Esophagus muscularis mucosa (tissue), 4 donors: ENCODE measurements at places on chromosomes 5 and 9. TPM values are rescaled to one million over a fixed set of nuclear protein-coding genes. Genes with fewer than 3 reads are reported as not detected.

The SCGB3A2 gene
- not detected for total RNA-seq

- DNase-seq: peak; percentile 90
Measured at GRCh38 chr9:88680505-88681160, 145.7 kb downstream of the NXNL2 start.

The SLC6A3 gene
- not detected for total RNA-seq

DNA sequence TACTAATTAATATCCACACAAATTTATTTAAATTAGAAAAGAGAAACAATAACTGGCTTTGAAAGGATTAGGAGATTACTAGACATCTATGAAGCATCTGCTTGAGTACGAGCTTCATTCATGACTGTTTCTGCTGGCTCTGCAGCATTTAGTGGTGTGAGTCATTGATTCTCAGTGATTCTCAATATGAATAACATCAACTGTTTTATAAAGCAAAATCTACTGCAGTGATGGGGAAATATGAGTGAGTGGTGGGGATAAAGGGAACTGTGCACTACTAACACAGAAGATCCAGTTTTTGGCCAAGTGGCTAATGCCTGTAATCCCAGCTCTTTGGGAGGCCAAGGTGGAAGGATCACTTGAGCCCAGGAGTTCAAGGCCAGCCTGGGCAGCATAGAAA, 8.4 kb downstream of the FNBP1 start:
- no peak for DNase-seq

DNA sequence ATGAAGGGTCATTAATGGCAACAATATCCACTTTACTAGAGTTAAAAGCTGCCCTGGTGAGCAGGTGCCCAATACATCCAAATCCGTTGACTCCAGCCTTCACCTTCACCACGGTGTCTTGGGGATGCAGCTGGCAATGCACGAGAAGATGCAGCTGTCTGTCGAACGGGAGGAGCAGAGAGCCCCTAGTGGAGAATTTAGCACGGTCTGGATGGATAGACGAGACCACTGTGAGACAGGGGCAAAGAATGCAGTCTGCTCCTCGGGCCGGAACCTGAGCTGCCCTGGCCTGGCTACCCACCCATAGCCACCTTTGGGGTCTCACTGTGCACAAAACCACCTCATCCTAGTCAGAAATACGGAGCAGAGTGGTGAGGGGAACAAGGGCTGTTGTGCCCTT, 35.1 kb downstream of the ADRA1B start:
- DNase-seq: no peak

The IRX4 gene
- not detected for total RNA-seq

The PKN3 gene
- total RNA-seq: 10.0 TPM

The PCDHB15 gene
- 4.2 TPM for total RNA-seq

DNA sequence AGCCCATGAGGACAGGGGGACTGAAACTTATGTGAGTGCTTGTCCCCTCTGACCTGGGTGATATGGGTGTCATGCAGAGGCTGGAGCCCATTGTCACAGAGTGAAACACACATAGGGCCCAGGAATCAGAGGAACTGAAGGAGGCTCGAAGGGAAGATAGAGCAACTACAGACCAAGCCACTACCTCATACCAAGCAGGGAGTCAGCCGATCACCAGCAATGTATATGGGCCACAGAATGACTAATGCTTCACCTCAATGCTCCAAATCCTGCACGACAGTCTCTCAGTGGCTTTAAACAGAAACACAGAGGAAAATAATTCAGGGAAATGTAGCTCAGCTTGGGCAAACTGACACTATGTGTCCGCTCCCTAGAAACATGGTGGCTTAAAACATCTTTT, 8.9 kb upstream of the FBXW11 start:
- no peak for DNase-seq

DNA sequence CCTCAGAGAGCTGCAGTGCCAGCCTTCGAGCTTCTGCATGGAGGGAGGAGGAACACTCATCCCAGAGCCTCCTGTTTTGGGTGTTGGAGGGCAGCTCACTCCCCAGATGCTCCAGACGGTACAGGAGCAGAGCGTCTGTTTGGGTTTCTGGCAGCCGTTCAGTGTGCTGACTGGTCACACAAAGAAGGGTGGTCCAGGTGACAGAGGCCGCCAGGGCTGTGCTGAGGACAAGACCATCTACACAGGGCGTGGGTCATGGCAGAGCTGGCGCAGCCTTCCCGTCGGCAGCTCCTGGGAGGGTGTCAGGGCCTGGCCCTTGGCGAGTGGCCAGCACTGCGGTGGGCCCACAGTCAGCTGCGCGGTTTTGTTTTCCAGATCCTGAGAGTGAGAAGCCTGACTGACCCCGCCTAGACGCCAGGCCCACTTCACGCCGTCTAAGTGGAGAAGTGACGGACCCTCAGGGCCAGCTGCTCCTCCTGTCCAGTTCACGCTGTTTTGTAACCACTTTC, 131.4 kb upstream of the FAM120A start:
- DNase-seq: no peak

GRCh38 chr5:57166276-57166675, 7.6 kb upstream of the GPBP1 start:
- DNase-seq: no peak

GRCh38 chr5:74648835-74649293, 8.3 kb upstream of the ENC1 start:
- no peak for DNase-seq

DNA sequence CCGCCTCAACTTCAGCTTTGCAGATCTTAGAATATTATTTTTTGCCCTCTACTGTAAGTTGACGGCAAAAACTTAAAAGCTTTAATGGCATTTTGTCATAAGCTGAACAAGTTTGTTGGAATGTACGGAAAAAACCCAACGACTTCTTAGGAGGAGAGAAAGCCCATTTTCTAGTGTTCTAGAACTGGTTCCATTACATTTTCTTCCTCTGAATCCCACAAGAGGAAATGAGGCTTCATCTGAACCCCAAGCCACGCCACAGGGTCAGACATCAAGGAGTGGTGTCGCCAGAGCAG, 113.7 kb downstream of the LHFPL2 start:
- DNase-seq: no peak

DNA sequence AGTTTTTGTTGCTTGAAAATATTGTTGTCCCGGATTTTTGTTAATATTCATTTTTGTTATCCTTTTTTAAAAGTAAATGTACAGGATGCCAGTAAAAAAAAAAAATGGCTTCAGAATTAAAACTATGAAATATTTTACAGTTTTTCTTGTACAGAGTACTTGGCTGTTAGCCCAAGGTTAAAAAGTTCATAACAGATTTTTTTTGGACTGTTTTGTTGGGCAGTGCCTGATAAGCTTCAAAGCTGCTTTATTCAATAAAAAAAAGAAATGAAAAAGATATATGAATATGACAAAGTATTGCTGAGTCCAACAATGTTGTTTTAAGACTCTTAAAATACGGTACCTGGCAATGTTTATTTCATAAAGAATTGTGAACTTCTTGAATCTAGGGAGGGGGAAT, 82.9 kb downstream of the PIK3R1 start:
- no peak for DNase-seq

- no peak for DNase-seq
Measured at GRCh38 chr5:19497229-19497815, 490.7 kb downstream of the CDH18 start.

GRCh38 chr5:59126708-59127573, 544.1 kb downstream of the RAB3C start:
- no peak for DNase-seq

The GDNF gene
- 2.0 TPM for total RNA-seq

DNA sequence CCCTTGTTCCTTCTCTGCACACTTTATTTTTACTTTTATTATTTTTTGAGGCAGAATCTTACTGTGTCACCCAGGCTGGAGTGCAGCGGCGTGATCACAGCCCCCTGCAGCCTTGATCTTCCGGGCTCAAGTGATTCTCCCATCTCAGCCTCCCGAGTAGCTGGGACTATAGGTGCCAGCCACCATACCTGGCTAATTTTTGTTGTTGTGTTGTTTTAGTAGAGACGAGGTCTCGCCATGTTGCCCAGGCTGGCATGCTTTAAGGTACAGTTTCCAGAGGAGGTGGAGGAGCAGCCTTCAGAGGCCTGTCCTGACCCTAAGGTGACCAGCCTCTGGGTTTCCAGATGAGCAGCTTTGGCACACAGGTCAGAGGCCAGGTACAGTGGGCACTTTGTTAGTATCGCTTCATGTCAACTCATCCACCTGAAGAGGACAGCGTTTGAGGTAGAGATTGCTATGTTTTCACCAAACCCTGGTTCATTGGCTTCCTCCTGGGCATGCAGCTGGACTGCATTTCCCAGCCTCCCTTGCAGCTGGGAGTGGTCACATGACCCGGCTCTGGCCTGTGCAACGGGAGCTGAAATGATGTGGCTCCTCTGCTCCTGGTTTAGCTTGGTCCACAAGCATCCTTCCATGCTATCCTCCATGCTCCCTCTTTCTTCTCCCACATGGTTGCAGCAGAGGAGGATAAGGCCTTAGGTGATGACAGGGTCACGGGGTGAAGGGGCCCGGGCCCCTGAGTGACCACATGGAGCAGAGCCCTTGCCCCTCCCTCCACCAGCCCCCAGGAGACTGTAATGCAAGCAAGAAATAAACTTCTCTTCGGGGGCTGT, 139.3 kb upstream of the IER5L start:
- no peak for DNase-seq

- no peak for DNase-seq
Measured at GRCh38 chr5:158414780-158415179, 555.8 kb upstream of the CLINT1 start.

- no peak for DNase-seq
Measured at GRCh38 chr9:113508111-113508749, 44.7 kb downstream of the RGS3 start.

DNA sequence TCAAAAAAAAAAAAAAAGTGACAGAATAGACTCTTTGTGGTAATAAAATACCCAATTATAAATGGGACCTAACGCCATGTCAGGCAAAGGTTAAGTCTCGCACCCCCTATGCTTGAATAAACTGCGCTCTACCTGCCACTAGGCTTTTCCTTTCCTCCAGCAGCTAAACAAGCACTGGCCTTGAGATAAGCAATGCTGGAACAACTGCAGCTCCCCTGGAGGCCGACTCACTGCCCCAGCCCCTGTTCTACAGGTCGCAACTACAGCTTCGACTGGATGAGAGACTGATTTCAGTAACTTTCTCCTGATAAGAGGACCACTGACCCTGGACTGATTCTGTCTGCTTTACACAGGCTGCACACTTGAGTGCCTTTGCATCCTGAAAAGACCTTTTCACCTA, 210.2 kb downstream of the HSPA4 start:
- no peak for DNase-seq

GRCh38 chr5:11528720-11529119, 375.5 kb downstream of the CTNND2 start:
- DNase-seq: no peak

- DNase-seq: no peak
Measured at GRCh38 chr5:25858019-25858418, 1180.4 kb downstream of the CDH9 start.

The CDO1 gene
- 14.7 TPM for total RNA-seq

- no peak for DNase-seq
Measured at GRCh38 chr5:13250464-13251291, 693.8 kb downstream of the DNAH5 start.

GRCh38 chr5:58818465-58818864, 235.6 kb downstream of the RAB3C start:
- no peak for DNase-seq

DNA sequence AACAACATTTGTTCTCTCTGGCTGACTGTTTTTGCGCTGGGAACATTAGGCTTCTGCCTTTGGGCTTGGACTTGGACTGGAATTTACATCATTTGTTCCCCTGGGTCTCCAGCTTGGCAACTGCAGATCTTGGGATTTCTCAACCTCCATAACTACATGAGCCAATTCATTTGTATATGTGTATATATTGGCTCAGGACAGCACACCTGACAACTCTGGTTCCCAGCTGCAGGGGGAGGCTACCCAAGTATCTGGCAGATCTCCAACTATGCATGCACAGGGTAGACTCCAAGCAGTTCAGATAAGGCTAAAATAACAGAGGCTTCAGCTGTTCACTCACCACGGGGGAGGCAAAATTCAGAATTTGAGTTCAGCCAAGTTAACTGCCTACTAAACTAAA, 31.6 kb upstream of the F2RL1 start:
- no peak for DNase-seq

- no peak for DNase-seq
Measured at GRCh38 chr5:103232393-103232999, 26.1 kb upstream of the MACIR start.

DNA sequence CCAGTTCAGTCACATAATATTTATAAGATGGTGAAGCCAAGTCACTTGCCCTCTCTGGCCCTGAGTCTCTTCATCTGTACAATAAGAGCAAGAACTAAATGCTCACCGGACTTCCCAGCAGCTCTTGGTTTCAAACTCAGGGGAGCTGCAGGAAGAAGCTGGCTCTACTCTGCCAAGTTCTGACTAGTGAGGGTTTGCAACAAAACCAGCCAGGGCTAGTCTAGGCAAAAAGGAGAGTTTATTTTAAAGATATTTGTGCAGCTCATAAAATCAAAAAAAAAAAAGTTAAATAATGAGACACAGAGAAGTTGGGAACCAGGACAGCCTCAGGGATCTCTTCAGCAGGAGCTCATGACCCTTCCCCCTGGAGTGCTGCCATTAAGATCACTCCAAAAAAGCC, 107.3 kb downstream of the DOCK2 start:
- DNase-seq: no peak

- DNase-seq: no peak
Measured at GRCh38 chr9:106773750-106774149, 89.2 kb upstream of the ZNF462 start.

DNA sequence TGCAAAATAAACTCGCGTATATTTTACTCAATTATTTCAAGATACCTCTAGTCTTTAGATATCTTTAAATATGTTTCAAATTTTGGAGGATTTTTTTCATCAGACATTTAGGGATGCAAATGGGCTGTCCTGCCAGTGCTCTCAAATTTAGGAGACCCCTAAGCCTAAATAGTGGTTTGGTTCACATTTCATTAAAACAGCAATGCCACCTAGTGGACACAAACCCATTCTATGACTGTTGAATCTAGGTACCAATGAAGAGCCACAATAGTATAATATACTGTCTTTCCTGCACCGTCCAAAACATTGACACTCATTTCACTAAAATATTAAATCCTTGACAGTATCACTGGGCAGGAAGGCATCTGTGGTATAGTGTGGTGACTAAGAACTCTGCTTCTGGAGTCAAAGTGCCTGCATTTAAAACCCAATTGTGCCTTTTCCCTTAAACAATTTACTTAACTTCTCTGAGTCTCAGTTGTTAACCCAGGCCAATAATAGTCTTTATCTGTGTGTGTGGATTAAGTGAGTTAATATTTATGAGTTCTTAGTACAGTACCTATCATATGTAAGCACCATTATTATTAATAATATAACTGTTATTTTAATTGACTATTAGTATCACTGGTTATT, 148.0 kb downstream of the RORB start:
- no peak for DNase-seq

DNA sequence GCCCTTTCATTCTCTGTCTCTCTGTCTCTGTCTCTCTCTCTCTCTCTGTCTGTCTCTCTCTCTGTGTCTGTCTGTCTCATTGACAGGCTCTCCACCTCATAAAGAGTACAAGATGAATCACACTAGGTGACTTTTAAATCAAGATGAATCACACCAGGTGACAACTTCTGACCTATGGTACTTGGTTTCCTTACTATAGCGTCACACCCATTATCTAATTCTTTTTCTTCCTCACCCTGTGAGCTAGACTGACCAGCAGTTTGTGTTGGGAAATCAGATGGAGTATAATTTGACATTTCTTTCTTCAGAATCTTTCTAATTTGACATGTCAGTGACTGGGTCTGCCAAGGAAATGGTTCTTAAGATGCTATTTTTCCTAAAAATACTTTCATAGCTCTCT, 232.9 kb downstream of the ARRDC3 start:
- no peak for DNase-seq

The PHYHD1 gene
- total RNA-seq: 11.9 TPM
